ENCODE measurements at places on chromosomes 11 and 22.

DNA sequence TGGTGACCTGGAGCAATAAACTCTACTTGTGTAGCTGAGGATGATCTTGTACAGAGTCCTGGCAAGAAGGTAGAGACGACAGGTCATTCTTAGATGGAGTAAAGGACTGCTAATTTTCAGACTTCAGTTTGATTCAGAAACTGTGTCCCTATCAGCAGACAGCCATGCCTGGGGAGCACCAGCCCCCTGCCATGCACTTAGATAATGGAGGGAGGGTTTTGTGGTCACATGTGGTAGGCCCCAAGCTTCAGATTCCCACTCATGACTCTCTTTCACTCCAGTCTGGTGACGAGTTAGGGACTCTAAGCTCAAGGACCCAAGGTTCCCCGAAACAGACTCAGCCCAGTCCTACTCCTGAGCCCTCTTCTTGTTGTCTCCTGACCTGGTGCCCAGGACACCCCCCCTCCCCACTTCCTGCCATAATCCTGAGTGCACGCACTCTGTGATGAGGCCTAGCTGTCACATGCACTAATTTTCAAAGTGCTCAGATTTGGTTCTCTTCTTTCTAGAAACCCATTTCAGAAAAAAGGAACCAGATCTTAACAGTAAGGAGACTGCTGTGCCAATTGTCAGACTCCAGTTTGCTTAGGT lies 10.2 kb upstream of the AMPD3 start:
- DNase-seq: peak; percentile 22

GRCh38 chr11:112004389-112004788 lies 20.8 kb upstream of the DLAT start:
- DNase-seq: peak; percentile 35

GRCh38 chr11:46461461-46461927 lies 69.9 kb upstream of the CHRM4 start:
- no peak for DNase-seq

DNA sequence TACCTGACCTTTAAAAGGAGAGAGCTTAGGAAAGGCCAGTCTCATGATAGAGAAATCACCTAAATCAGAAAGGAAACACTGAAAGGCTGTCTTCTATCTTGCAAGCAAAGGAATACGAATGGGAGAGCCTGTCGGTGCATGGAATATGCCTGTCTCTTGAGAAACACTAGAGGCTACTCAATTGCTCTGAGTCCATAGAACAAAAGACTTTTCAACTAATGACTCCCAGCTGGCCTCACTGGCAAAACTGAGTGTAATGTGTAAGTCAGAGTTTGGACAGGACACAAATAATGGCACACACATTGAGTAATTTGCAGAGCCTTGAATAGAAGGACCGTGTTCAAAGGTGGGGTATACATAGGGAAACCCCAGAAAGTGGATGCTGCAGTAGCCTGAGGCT lies 171.0 kb upstream of the ARHGAP20 start:
- DNase-seq: no peak

DNA sequence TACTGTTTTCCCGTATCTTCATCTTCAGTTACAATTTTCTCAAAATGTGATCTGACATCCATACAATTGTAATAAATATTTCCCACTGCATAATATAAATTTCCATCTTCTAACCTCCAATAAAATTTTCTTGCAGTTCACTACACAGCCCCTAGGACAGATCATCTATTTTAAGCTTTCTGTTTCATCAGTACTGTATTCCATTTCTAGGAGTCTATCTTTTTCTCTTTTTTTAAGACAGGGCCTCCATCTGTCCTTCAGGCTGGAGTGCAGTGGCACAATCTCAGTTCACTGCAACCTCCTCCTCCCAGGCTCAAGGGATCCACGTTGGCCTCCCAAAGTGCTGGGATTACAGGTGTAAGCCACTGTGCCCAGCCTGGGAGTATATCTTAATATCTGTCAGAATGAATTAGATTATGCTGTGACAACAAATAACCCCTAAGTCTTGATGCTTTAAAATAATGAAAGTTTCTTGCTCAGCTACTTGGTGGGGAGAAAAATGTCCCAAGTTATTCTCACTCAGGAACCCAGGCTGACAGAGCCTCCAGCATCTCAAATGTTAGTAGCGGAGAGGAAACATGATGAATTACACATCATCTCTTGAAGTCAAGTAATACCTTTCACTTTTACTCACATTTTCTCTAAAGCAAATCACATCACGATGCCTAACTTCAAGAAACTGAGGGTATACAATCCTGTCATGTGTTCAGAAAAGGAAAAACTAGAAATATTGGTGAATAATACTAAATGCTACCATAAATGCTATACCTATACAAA lies 92.2 kb downstream of the BUD13 start:
- no peak for DNase-seq

GRCh38 chr11:99370549-99371216 lies 349.9 kb downstream of the CNTN5 start:
- DNase-seq: no peak

- DNase-seq: no peak
Measured at GRCh38 chr11:64347193-64347867, 7.3 kb downstream of the CCDC88B start.

- peak; percentile 70 for DNase-seq
Measured at GRCh38 chr11:6618117-6619003, 862 bp downstream of the TPP1 start.

DNA sequence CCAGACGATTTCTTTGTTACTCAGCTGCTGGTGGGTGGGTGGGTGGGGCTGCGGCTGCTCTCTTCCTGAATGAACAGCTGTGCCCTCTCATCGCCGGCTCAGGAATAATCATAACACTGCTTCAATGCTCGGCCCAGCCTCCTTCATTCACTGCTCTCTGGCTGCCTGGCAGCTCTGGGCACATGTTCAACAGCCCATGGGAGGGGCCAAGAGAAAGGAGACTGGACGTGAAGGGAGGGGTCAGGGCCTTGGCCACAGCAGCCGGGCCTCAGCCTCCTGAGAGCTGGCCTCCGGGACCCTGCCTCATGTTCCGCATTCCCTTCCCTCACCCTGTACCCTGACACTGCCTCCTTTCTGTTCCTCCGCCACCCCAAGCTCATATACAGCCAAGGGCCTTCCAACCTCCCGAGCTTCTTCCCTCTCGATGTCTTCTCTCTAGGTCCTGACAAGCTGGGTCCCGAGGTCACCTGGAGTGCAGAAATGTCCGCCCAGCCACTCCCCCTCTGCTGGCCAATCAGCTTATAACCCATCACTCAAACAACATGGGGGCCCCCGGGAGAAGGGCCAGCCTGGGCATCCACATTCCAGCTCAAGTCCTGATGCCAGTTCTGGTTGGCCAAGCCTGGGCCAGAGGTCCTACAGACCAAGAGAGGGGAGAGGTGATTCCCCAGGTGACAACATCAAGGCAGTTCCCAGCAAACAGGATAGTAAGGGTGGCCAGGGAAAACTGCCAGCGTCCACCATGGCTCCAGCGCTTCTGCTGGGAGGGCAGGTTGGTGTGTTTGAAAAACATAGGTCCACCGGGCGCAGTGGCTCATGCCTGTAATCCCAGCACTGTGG lies 3.2 kb upstream of the CSDC2 start:
- DNase-seq: no peak

GRCh38 chr22:21690401-21690801 lies 24.6 kb downstream of the PPIL2 start:
- DNase-seq: no peak

GRCh38 chr11:126474220-126474619 lies 118.7 kb downstream of the ST3GAL4 start:
- no peak for DNase-seq

GRCh38 chr11:105935791-105936190 lies 86.2 kb downstream of the MSANTD4 start:
- DNase-seq: no peak

- peak; percentile 77 for DNase-seq
Measured at GRCh38 chr11:10302744-10303557, 1.9 kb upstream of the ADM start.

DNA sequence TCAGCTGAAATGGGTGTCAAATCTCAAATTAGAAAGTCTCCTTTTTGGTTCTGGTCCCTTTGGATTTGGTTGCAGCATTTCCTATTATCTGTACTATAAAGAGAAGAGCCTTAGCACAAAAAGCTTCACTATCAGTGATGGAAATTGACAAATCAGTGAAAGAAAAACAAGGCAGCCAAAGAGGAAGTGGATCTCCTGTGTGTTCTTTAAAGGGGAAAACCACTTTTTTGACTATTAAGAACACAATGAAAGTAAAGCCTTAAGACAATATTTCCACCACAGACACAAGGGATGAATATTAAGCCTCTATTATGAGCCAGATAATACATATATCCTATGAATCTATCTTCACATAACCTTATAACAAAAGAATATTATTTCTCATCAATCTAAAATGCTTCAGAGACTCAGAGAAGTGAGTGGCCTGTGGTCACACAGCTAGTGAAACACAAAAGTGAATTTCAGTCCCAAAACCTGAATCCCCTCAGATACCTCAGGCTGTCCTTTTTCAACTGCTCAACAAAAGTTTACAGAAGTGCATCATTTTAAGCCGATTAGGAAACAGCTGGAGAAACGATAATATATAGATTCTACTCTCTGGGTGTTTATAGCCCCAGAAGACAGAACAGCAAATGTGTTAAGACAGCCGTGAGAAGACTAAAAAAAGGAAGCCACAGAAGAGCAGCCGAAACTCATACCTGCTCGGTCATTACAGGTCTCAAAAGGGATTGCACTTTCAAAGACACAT lies 24.4 kb upstream of the FSHB start:
- DNase-seq: no peak

GRCh38 chr22:24768537-24769374 lies 5.8 kb downstream of the PIWIL3 start:
- peak; percentile 57 for DNase-seq

GRCh38 chr11:2306452-2306823 lies 4.6 kb downstream of the TSPAN32 start:
- no peak for DNase-seq

DNA sequence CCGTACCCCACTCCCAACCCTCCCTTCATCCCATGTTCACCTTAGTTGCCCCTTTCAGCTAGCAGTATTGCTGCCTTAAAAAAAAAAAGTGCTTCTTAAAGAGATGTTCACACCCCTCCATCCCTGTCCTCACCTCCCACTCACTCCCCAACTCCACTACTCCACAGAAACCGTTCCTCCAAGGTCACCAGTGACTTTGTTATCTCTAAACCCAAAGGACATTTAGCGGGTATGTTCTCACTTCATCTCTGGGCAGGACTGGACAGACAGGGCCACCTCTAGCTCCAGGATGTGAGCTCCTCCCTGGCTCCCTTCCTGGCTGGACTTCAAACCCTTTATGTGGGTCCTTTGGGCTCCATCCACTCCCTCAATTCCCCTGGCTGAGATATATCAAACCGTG lies 6.4 kb upstream of the RCOR2 start:
- DNase-seq: no peak

DNA sequence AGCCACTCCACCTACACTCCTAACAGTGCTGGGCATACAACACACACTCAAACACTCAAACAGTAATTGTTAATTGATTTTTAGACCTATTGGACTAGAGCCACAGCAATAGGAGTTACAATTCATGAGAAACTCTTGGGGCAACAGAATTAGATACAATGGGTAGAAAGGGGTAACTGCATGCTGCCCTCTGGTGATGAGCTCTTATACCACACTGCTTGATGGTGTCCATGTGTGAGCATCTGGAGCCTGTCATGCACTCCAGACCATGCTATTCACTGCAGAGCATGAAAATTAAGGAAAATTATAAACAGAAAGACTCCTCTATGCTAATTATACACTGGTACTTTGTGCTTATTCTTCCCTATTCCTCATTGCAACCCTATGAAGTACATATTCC lies 975.5 kb upstream of the CCDC90B start:
- DNase-seq: no peak

- DNase-seq: no peak
Measured at GRCh38 chr11:67776852-67777520, 102.6 kb upstream of the ALDH3B2 start.

- DNase-seq: no peak
Measured at GRCh38 chr11:111672949-111673348, 70.7 kb downstream of the SIK2 start.

DNA sequence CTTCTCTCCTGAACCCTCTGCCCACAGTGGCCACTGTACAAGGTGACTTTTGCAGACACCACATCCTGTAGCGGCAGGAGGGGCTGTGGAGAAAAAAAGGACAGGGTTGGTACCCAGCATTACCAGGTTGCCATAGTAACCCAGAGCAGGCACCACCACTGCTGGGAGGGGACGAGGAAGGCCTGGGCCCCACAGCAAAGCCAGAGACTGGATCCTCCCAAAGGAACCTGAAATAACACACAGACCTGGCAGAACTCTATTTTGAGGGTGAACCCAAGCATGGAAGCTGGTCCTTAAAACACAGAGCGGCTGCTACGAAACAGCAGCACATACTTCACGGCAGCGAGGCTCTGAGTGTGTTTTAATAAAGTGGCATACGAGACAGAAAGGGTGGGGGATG lies 380.6 kb downstream of the CTTN start:
- DNase-seq: no peak

GRCh38 chr22:23849009-23850006 lies 8.4 kb upstream of the SLC2A11 start:
- peak; percentile 89 for DNase-seq

DNA sequence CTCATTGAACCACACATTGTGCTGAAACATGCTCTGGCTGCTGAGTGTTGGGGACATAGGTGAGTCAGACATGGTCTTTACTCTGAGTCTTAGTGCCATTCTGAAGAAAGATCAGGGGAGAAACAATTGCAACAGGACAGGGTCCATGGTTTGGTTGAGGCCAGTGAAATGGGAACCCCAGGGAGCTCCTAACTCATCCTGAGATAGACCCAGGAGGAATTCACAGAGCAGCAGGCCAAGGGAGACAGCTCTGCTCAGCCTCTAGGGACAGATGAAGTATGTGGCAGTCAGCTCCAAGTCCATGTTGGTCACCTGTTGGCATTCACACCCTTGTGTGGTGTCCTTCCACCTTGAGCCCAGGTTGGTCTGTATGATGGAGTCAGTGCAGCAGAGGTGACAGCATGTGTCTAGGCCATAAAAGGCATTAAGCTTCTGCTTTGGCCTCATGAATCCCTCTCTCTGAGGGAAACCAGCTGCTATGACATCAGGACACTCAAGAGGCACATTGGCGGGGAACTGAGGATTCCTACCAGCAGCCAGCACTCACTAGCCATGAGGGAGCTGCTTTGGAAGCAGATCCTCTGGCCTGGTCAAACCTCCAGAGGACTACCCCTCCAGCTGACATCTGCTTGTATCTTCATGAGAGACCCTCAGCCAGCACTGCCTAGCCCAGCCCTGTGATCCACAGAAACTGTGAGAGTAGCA lies 50.3 kb upstream of the MYEOV start:
- no peak for DNase-seq

GRCh38 chr22:35379146-35379993 lies 1.5 kb upstream of the HMOX1 start:
- no peak for DNase-seq

DNA sequence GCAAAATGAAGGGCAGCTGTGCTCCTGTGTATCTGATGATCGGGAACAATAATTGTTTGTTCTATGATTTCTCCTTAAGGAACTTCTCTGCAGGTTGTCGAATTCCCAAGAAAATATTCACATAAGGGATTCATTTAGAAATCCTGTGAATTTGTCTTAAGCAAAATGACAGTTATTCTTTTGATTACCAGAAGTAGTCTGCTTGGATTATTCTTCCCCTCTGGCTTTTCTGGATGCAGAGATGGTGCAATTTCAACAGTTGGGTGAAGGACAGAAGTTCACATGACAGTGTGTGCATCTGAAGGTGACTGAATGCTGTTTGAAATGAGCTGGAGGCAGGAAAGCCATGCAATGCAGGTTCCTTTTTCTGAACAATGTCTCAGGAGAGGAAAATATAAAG lies 137.2 kb upstream of the MTMR2 start:
- DNase-seq: no peak

GRCh38 chr11:126308271-126308671 lies 4.4 kb downstream of the DCPS start:
- no peak for DNase-seq
